Mammary epithelial cell (primary cell): ENCODE measurements at places on chromosomes 13 and 19.

- DNase-seq = no peak
Measured at GRCh38 chr19:27673986-27674385, 1539.0 kb downstream of the UQCRFS1 start.

- DNase-seq = no peak
Measured at GRCh38 chr13:46861959-46862358, 34.9 kb downstream of the HTR2A start.

GRCh38 chr13:101238555-101238954, 177.8 kb downstream of the NALCN start:
- DNase-seq = no peak

DNA sequence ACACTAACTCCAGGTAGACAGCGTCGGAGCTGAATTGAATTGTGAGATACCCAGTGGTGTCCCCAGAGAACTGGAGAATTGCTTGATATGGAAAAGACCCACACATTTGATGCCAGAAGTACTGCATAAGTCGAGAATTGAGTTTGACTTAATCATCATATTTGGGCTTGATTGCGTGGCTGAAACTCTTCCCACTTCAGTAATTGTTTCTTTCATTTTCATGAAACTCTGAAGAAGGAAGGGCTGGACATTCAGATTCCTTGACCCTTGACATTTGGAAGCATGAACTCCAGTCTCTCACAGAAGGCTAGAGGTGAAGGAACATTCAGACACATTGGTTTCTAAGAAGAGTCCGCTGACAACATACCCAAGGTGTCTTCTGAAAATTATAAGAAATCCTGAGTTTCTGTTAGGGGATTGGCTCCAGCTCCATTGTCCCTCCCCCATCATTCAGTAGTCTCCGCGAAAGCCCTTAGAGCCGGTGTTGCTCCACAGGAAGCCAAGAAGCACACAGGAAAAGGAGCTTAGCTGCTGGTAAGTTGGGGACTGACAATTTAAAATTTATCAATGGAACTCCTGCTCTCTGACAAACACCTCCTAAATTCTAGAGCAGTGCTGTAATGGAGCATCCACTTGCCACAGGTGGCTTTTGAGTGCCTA, at the start of gene FPR2:
Gene FPR2 (plus strand): TSS at position 484 of the 660 bp plus-strand sequence. CDS start 7,479 bp downstream, outside the sequence.
- DNase-seq = no peak

GRCh38 chr13:46360604-46361003, 26.4 kb downstream of the RUBCNL start:
- DNase-seq = no peak

- no peak for DNase-seq
Measured at GRCh38 chr13:58574791-58575190, 943.2 kb downstream of the PCDH17 start.

DNA sequence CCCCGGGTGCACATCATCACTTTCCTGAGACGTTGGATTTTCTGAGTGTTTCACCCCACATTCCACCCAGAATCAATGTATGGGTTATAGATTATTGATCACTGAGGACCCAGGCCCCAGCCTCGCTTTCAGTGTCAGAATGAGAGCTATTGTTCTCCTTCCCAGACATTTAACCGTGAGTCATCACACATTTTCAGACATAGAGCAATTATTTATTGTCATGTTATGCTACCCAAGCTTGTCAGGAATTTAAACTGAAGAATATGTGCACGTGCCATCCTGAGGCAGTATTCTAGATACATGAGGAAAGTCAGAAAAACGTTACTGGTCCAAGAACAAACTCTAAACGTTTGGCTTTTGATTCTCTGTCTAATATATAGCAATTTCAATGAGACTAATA, 276.6 kb upstream of the ZNF507 start:
- DNase-seq = peak; percentile 30

- no peak for DNase-seq
Measured at GRCh38 chr13:22198001-22198400, 527.1 kb downstream of the FGF9 start.

- peak; percentile 93 for DNase-seq
Measured at GRCh38 chr19:50933640-50934039, 19.2 kb downstream of the KLK5 start.

- DNase-seq = peak; percentile 17
Measured at GRCh38 chr13:48334534-48335127, 31.1 kb downstream of the RB1 start.

DNA sequence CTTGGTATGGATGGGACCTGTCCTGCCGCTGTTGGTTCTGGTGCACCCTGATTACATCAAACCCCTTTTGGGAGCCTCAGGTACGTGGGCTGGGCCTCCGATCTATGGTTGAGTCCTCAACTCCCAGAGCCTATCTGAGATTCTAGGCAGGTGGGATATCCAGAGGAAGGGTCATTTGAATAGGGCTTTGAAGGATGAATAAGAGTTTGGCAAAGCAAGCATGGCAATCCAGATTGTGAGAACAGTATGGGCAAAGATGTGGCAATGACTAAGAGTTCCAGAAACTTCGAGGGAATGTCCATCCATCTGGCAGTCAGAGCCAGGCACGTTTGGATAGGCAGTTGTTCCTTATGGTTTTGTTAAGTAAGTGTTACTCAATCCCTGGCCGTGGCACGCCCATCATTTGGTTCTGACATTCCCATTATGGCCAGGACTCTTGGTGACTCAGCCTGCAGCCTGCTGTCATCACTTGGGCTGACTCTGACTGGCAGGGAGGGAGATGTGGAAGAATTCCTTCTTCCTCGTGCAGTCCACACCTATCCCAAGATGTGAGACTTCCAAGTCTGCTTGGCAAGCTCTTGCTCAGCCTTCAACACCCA, 21.5 kb downstream of the CYP4F22 start:
- peak; percentile 75 for DNase-seq

DNA sequence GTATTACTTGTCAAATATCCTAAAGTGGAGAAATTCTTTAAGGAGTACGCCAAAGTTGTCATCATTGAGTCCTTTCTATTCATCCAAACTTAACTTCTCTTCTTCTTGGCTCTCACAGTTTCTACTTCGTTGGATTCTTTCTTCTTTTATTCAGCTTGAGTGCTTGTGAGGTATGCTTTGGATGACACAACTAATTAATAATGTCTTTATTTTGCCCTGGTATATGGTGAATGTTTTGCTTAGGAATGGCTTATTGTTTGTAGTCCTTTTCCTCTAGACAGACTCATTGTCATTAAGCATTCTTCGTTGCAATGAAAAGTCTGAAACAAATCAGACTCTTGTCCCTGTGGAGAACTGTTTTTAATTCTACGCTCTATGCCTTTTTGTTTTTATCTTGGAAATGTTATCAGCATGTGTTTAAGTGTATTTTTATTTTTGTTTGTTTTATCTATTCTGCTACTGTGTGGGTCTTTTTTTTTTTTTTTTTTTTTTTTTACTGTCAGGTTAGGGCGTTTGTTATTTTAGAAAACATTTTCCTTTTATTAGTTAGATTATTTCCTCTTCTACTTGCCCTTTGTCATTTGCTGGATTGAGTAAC, 471.5 kb downstream of the GPC6 start:
- no peak for DNase-seq

GRCh38 chr13:90047600-90047999, 1299.9 kb upstream of the MIR17HG start:
- no peak for DNase-seq

GRCh38 chr19:48501494-48502349, 9.9 kb downstream of the LMTK3 start:
- peak; percentile 97 for DNase-seq

- no peak for DNase-seq
Measured at GRCh38 chr19:3721887-3722442, 13.8 kb downstream of the TJP3 start.

DNA sequence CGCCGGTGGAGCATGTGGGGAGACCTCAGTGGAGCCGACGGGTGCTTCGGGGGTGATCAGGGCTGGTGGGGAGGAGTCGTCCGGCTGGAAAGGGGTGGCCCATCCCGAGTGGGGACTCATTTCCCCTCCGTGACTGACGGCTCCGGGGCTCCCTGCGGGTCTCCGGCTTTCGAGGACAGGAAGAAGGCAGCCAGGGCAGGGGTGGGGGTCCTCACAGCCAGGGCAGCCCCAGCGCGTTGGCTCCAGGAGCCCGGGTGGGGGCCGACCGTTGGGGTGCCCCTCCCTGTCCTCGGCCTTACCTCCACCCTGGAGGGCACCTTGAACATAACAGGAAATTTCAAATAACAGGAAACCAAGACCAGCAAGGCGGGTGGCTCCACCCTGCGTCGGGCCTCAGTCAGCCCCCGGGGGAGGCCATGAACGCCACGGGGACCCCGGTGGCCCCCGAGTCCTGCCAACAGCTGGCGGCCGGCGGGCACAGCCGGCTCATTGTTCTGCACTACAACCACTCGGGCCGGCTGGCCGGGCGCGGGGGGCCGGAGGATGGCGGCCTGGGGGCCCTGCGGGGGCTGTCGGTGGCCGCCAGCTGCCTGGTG, at the start of gene S1PR4:
Gene S1PR4 (plus strand): TSS at position 393 of the 596 bp plus-strand sequence. CDS start 24 bp downstream, at position 417.
- no peak for DNase-seq

DNA sequence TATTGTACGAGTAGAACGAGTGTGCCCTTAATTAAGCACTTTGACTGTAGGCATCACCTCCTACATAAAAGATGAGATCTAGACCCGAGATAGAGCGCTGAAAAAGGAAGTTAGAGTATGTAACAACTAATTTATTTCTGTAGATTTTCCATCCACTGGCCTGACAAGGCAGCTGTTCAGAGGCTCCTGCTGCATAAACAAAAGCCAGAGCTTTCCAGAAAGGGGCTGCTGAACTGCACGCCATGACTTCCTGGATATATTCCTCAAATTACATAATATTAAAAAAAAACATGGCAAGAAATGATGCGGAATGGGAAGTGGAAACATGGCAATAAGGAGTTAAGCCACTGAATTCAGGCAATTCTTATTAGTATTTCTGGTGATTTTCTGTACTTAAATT, 89.7 kb downstream of the AKAP11 start:
- no peak for DNase-seq

DNA sequence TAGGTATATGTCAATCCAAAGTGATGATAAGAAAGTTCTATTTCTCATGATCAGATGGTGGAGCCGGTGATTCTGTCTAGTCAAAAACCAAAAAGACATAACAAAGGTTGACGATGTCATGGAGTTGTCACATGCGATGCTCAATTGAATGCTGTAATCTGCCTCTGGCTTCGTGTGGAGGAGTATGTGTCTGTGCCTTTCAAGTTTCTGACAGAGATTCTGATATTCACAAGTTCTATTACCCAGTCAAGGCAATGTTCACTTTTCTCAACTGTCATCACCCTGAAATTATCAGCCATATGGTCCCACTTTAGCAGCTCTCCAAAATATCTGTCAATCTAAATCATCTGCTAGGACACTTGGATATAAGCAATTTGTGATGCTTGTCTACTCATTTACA, 367.6 kb upstream of the PRR20A start:
- DNase-seq = no peak

- DNase-seq = peak; percentile 55
Measured at GRCh38 chr19:47247308-47247990, 8.9 kb upstream of the CCDC9 start.

GRCh38 chr13:112236016-112236415, 140.1 kb upstream of the SPACA7 start:
- DNase-seq = no peak

DNA sequence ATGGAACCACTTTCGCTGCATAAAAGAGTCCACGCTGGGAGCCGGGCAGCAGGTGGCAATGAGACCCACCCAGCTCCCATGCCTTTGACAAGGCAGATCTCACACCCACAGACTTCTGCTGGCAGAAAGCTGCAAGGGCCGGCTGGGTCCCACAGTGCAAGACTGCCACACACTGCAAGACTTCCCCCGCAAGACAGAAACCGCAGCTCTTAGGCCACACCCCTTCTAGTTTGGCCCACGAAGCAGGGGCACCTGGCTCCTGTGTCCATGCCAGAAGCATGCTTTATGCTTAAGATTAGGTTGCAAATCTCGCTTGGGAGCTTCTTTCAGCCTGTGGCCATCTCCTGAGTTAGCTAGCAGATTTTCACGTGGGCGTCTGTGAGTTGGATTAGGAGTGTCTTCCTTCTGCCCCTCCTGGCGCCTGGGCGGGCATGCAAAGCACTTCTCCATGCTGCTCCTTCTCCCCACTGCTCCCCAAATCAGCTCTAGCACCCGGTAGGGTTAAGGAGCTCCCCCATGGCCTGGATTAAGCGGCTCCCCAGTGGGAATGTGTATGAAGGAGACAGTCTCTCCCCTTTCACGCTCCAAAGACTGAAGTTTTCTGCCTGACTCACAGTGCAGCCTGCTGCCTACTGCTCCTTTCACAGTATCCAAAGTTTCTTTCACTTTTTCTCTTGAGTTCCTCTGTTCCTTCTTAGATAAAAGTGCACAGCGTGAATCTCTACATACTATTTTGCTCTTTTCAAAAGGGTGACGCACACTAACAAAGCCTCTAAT, 17.7 kb downstream of the GPC6 start:
- DNase-seq = peak; percentile 63

- DNase-seq = no peak
Measured at GRCh38 chr13:97999653-98000052, 46.2 kb downstream of the IPO5 start.

- no peak for DNase-seq
Measured at GRCh38 chr13:25268561-25268960, 18.7 kb downstream of the MTMR6 start.

- peak; percentile 4 for DNase-seq
Measured at GRCh38 chr13:85974608-85975366, 175.6 kb upstream of the SLITRK6 start.

DNA sequence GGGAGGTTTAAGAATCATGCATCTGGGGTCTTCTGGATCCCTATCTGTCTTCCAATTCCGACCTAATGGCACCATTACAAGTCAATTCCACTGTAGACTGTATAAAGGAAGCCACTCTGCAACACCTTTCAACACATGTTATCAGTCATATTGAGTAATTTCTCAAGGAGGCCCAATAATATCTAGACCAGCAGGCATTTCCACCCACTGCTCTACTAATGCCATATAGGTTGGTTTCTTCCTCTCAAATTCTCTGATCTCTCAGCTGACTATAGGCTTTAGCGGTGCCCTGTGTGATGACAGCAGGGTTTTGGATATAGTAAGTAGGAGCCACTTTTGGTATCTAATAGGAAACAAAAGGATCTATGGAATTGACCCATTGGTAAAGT, 12.4 kb upstream of the ITM2B start:
- no peak for DNase-seq

GRCh38 chr13:88288326-88288725, 617.2 kb downstream of the SLITRK5 start:
- no peak for DNase-seq

DNA sequence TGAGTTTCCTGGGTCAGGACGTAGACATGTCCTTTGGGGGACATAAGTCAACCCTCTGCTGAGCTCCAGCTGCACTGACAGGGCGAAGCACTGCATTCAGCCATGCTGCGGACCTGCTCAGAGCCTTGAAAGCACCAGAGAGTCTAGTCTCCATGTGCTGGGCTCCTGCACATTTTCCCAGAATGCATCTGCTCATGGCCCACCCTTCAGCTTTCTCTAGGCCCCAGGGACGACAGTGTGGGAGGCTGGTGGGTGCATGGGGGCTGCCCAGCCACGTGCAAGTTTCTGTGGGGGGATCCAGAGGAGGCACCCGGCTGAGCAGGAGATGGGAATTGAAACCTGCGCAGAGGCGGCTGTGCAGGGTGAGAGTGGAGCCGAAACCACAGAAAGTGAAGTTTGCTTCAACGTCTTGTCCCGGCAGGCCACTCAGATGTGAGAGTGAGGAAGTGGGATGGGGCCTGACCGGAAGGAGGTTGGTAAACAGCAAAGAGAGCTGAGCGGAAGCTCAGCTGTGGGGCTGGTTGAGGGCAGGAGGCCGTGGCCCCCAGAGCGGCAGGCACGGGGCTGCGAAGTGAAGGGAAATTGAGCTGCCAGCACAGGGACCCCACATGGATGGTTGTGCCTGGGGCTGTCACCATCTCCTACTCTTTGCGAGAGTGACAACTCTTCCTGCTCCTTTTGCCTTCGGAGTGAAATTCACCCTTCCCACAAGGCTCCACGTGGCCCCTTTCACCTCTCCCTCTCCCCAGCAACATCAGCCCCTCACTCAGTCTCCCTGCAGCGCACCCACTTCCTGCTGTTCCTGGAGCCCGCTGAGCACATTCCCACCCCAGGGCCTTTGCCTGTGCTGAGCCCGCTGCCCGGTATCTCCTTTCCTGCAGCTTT, 11.8 kb downstream of the PGLS start:
- DNase-seq = no peak
